Mammary epithelial cell (primary cell): ENCODE measurements at places on chromosomes 3 and 15. TPM values are rescaled to one million over a fixed set of nuclear protein-coding genes. Genes with fewer than 3 reads are reported as not detected.
A peak's percentile ranks its signal among the peaks of the same experiment; 100 is the strongest.

DNA sequence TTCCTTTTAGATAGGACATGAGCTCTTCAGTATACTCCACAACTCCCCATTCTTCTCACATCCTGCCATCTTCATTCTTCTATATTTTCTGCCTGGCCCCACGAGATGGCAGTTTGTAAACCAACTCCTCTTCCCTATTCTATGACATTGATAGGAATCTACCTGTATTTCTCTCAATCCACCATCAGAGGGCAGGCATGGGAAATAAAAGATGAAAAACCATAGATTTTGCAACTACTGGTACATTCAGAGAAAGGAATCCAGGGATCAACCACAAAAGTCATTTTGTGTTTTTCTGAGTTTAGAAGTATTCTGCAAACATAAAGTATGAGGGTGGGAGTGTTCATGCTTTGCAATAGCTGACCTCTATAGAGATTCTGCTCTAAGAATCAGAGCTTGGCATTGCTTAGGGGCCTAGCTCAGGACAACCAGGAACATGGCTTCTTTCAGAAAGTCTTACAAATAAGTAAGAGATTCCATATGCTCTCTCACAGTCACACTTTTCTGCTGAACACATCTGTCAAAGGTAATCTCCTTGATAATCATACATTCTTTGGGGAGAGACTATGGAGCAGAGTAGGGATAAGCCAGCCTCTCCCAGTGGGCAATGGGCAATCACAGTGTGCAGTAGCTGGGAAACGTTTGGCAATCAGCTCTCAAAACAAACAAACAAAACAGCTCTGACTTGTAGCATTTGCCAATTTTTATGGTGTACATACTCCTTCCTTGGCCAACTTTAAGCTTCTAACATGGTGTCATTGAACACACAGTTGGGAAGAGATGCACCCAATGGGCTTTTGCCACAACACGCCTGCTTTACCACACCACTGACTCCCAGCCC is 43.1 kb upstream of the SLC25A36 start:
- peak; percentile 75 for DNase-seq

DNA sequence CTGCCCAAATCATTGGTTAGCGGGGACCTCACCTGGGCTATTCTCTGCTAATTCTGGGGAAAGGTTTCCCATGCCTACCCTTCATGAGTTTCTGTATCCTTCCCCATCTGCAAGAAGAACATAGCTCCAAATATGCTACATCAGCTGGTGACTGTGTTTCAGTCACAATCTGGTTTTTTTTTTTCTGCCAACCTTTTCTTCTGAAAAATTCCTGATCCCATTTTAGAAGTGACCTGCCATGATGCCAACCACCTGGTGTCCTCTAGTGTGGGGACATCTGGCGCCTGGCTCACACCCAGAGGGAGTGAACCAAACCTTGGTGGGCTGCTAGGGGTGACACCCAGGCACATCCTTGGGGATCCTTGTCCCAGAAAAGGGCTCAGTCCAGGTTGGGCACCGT is 76.1 kb downstream of the CHRD start:
- no peak for DNase-seq

DNA sequence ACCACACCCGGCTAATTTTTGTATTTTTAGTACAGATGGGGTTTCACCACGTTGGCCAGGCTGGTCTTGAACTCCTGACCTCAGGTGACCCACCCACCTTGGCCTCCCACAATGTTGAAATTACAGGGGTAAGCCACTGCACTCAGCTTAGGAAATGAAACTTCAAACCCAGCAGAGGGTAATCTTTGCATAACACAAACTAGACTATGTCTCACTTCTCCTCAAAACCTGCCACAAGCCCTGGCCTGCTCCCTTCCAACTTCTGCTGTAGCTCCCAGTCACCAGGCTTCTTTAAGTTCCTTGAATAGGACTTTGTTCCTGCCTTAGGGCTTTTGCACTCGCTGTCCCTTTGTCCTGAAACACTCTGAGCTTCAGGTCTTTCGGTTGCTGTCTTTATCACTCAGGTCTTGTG is 39.2 kb upstream of the SEMA4B start:
- DNase-seq: peak; percentile 67

The OIP5 gene
- 1.3 TPM for total RNA-seq
